ENCODE measurements at places on chromosomes 5 and 9. TPM values are rescaled to one million over a fixed set of nuclear protein-coding genes. Genes with fewer than 3 reads are reported as not detected.

- DNase-seq: no peak
Measured at GRCh38 chr5:175045820-175046219, 321.4 kb downstream of the MSX2 start.

GRCh38 chr5:4636378-4636777 lies 503.8 kb upstream of the ADAMTS16 start:
- DNase-seq: no peak

GRCh38 chr5:149617760-149618306 lies 36.5 kb downstream of the ARHGEF37 start:
- no peak for DNase-seq

GRCh38 chr9:19116107-19116790 lies 11.0 kb downstream of the PLIN2 start:
- peak; percentile 82 for DNase-seq

DNA sequence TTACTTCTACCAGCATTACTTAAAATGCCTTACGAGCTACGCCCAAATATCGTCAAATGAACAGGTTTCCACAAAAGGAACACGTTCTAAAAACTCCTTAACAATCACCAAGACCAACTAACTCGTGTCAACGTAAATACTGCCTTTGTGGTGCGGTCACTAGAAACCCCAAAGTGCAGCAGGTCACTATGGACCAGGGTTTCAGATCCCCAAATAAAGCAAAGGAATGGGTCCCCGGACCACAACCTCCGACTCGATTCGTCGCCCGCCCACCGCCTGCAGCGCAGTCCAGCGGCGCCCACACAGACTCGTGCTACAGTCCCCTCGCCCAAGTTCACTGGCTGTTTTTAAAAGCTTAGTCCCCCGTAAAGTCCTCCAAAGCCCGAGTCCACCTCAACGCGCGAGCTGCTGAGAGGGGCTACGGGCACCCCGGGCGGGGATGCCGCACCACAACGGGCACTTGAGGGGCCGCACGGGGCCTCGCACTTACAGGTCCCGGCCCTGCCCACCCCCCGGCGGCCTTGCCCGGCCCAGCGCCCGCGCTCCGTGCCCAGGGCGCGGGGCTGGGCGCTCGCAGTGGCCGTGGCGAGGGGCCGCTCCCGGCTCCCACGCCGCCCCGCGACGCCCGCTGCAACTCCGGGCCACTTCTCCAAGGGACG lies 1.1 kb downstream of the NFIB start:
- peak; percentile 55 for DNase-seq

DNA sequence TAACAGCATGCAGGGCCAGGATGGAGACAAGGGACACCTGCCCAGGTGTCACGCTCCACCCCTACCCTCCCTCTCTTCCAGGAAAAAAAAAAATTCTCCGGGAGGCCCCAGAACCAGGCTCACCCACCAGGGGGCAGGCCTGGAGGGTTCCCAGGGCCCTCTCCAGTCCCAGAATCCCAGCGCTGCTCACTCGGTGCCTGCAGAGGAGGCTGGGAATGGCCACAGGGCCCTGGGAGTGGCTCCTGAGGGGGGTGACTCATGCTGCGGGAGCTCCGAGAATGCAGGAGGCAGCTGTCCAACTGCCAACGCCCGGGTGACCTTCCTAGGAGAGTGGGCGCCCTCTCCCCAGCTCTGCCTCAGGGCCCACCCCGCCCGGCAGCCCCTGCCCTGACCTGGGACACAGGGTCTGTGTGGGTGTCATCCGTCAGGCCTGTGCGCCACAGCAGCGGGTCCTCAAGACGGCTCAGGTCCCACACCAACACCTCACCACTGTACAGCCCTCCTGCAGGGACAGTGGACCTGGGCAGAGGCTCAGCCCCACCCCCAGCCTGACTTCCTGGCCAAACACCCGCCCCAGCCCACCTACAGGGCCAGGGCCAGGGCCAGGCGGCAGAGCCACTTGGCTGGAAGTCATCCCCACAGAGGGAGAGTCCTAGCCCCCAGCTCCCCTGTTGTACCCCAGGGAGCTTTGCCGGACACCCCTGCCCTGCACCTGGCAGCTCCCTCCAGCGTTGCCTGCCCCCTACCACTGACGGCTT lies 21.2 kb downstream of the DYNC2I2 start:
- DNase-seq: peak; percentile 94

DNA sequence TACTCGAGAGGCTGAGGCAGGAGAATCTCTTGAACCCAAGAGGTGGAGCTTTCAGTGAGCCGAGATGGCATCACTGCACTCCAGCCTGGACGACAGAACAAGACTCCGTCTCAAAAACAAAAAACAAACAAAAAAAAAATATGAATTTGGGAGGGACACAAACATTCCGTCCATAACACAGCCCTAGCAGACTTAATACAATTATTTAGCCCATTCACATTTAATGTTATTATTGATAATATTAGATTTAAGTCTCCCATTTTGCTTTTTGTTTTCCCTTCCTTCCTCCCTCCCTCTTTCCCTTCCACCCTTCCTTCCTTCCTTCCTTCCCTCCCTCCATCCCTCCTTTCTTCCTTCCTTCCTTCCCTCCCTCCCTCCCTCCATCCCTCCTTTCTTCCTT lies 4.6 kb upstream of the CCNI2 start:
- no peak for DNase-seq

GRCh38 chr9:105047742-105048041 lies 119.7 kb upstream of the ABCA1 start:
- DNase-seq: no peak

DNA sequence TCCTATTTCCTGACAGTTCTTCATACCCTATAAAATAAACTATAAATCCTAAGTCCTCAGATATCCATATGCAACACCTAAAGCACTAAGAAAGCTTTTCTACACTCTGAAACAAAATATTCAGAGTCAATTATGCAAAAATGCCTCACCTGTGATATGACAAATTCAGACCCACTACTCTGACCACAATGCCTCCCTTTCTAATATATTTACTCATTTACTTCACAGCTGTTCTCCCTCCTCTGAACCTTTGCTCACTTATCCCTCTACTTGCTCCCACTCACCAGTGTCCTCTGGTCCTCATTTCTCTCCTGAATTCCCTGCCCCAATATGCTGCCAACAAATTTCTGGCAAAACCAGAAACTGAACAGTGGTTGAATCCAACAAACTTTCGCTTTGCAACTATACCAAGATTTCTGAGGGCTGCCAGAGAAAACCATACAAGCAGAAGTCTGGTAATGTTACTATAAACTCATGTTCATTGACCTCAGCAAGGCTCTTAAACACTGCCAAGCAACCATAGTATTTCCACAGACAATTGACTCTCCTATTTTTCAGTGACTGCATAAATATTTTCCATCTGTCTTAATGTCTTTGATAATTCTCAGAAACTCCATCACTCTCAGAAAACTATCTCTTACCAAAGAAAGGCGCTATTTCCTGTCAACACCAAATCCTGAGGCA lies 7.1 kb downstream of the CCNH start:
- peak; percentile 37 for DNase-seq

- no peak for DNase-seq
Measured at GRCh38 chr5:133347039-133347438, 265.3 kb downstream of the FSTL4 start.

DNA sequence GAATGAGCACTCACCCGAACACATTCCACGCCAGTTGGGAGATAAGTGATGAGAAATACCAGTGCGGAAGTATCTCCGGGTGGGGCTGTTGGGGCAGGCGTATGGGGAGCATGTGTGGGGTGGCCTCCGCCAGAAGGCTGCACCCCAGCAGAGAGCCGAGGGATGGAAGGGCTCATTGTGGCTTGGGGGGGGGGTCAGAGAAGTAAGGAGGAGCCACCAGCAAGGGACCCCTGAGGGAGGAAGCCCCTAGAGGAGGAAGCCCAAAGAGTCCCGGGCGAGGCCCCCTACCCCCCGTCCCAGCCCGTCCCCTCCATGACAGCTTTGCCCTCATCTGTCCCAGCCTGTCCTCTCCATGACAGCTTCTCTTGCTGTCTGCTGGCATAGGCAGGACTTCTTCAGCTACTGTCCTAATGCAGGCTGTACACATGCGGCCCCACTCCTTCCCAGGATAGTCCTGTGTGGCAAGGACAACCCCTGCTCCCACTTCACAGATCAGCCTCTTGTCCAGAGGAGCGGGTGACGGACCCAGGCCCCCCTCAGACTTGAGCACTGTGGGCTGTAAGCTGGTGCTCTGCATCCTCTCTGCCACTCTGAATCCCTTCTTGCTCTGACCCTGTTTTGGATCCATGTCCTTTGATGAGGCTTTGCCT lies 239.6 kb downstream of the CACNA1B start:
- DNase-seq: no peak

GRCh38 chr9:123093141-123093540 lies 59.7 kb downstream of the GPR21 start:
- DNase-seq: no peak

GRCh38 chr5:19751326-19751725 lies 236.7 kb downstream of the CDH18 start:
- no peak for DNase-seq

DNA sequence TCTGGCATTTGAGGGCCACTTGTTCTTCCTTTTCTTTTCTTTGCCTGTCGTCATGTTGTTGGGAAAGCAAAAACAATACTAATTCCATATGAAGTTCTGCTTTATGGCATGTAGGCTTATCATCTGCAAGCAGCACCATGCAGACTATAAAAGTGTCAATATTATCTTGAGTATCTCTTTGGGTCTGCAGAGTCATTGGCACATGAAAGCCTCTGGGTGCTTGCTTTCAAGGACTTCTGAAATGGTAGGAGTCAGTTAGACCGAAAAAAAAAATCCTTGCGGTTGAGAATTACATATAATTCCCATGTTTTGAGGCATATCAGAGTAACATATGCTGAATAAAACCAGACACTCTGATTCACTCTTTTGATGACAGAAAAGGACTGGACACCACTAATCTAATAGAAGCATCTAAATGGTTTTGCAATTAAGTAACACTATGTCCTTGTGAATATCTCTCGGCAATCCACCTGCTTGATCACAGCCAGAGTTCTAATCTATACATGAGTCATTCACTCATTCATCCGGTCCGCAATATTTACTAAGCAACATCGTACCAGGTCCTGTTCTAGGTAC lies 44.4 kb downstream of the GNAQ start:
- DNase-seq: no peak

DNA sequence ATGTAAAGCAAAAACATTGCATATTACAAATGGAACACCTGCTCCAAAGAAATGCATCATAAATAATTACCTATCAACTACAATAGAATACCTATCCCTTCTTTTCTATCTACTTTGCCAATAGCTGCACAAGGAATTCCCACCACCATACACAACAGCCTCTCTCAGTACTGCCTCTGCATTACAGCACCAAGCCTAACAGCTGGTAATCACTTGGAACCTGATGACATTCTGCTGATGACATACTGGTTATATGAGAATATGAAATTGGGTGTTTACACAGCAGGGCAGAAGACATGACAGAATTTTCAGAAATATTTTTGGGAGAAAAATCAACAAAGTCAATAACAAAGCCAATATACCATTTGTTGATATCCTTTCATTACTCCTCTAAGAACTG lies 43.2 kb downstream of the PSMB7 start:
- no peak for DNase-seq

DNA sequence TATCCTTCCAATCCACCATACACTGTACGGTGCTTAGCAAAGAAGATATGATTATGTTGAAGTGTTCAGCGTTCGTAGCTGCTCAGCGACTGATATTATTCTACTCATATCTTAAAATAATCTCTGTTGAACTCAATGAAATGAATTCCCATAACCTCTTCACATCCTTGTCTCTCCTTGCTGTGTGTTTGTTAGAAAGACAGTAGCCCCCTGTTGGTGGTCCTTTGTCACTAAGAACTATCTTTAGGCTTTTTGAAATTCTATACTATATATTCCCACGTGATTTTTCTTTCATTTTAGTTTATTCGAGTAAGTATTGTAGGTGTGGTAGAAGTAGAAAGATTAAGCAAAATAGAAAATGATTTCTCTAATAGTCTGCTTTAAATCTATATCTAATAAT lies 762.8 kb upstream of the WWC1 start:
- DNase-seq: no peak

DNA sequence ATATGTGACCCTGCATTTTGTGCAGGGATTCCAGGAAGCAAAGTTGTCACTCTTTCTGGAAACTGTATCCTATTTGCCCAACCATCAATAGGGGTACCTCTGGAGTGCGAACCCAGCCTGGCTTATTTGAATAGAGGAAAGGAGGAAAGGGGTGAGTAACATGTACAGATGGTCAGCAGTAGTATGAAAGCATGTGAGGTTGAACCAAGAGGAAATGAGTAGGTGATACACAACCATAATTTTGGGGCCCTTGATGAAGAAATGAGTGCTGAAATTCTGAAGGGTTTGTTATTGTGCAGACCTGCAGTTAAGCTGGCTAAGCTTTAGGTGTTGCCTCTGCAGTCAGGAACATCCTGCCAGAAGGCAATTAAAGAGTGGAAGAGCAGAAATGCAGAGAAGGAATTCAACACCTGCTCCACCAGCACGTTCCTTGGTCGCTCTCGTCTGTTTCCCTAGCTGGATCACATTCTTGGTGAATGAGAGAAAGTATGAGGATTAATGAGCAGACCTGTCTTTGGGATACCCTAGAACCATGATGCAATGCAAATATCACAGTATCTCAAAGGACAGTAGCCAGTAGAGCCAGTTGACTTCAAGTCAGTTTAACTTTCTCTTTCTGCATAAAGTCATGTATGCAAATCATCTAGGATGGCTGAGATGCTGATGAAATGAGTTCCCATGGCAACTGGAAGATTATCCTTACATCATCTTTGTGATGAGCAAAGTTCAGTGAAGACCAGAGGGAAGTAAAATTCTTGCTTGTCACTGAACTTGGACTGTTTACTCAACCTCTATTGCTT lies 13.2 kb upstream of the IL12B start:
- DNase-seq: no peak

DNA sequence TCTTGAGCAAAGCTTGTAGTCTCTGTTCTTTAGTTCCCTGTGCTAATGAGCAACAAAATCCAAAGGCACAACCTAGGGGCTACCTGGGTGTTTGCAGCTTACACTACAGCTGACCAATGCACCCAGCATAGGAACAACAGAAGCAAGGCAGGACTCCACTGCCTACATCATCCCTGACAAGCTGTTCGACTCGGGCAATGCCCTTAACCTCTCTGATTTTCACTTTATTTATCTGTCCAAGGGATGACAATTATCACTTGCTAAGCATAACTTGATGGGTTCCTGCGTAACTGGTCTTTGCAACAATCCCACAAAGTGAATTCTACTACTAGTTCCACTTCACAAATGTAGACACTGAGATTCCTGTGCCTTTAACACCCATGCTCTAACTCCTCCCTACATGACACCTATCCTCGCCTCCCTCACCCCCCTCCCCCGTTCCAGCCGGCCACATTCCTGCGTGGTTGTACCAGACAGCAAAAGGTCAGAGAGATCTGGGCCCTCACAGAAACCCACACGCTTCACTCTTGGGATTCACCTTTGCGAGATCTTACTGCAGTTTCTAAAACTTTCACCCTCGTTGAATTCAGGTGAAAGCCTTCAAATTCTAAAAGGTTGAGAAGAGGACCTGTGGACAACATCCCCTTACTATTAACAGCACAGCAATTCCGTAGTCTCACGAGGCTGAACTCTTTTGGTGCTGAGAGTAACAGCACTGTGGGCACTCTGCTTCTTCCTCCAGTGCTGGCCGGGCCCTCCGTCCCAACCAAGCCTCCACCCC lies 995 bp downstream of the IPPK start:
- DNase-seq: peak; percentile 49

Gene CER1
- not detected for total RNA-seq

Gene ZBTB5
- total RNA-seq: 5.6 TPM

Gene FAXDC2
- 11.3 TPM for total RNA-seq

Gene ST8SIA4
- total RNA-seq: 0.26 TPM

Gene MEGF10
- under 0.01 TPM for total RNA-seq

Gene SPINK5
- total RNA-seq: not detected

Gene STXBP1
- total RNA-seq: 36.0 TPM

Gene OBP2B
- total RNA-seq: not detected

Gene DMRT3
- not detected for total RNA-seq

Gene ADAMTSL1
- 27.9 TPM for total RNA-seq

Gene INSYN2B
- 3.6 TPM for total RNA-seq
